ENCODE measurements at places on chromosomes 4 and X.

DNA sequence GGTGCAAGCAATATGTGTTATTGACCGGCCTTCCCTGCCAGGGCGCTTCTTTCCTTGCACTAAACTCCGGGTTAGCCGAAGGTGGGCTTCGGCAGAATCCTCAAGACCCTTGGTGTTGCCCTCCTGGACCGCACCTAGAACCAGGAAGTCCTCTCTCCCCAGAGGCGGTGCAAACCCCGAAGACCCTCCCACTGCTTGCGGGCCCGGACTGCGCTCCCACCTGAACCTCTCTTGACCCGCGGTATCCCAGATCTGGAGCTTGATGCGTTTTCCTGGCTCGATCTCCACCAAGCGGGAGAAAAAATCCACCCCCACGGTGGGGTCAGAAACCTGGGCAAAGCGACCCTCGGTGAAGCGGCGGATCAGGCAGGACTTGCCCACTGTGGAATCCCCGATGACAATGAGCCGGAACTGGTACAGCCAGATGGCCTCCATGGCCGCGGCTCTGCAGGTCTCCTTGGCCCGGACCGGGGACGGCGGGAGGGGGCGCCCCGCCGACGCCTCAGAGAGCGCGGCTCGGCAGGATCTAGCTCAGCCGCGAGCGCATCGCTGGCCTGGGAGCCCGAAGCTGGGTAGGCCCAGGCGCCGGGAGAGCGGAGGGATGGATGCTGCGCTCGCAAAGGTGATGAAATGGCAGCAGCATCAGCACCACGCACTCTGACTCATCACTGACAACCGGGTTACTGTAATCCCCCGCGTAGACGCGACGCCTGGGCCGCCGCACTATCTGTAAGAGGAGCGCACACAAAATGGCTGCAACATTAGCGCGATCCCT lies at the start of gene RAB39B:
Gene RAB39B, minus strand, starts transcription at position 638 of the 775 bp plus-strand sequence. Its CDS starts 203 bp downstream, at position 435.
- DNase-seq = peak; percentile 72

GRCh38 chr4:91359041-91360031 lies 944.4 kb upstream of the GRID2 start:
- DNase-seq = no peak

GRCh38 chrX:108261549-108262203 lies 170.1 kb downstream of the ATG4A start:
- DNase-seq = no peak

GRCh38 chr4:98530572-98530971 lies 127.8 kb downstream of the TSPAN5 start:
- DNase-seq = no peak
